ENCODE measurements at places on chromosomes 1 and 21.

- DNase-seq: peak; percentile 26
These were observed at the start of gene RNF220 for GRCh38 chr1:44405031-44405797. Gene RNF220, plus strand, starts transcription at chr1:44405255.

- DNase-seq: no peak
These were observed 63.8 kb downstream of the PLXNA2 start for GRCh38 chr1:208180421-208180820.

DNA sequence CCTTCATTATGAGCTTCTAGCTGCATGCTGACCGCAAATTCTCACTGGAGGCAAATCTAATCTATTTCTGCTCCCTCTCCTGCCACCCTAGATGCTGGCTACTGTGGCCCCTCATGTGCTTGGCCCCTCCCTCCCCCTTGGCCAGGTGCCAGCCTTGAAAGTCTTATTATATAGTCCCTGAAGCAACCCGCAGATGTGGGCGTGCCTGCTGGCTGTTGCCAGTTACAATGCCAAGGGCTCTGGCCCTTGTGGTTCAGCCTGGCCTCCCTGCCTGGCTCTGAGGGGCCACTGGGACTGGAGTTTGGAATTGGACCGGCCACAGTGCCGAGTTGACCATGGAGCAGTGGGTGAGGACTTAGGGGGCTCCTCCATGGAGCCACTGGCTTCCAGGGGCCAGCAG, 78.9 kb upstream of the ACTRT2 start:
- DNase-seq: no peak

DNA sequence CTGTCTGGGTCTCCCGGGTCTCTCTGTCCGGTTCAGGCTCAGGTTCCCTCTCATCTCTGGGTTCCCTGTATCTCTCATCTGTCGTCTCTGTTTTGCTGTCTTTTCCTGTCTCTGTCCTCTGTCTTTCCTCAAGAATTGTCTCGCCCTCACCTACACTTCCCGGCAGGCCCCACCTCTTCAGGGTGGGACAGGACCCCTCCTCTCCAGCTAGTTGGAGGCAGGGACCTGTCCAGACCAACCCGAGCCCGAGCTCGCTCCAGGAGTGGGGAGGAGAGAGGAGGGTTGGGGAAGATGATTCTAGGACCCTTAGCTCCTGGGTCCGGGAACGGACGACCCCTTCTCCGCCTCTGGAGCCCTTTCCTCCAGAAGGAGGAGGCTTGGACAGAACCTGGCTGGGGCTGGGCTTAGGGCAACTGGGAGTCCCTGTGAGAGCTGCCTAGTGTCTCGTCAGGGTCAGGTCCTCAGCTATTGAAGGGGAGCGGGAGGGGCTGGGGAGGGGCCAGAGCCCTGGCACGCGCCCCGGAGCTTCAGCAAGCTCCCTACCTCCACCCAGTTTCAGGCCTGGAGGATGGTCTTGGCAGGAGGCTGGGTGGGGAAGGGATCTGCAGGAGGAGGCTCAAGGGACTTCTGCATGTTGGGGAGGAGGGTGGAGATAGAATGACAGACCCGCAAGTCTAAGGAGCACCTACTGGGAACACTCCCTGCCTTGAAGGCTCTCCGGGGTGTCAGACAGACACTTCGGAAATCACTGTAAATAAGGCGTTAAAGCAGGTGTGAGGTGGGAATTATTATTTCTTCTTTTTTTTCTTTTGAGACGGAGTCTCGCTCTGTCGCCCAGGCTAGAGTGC, 26.3 kb upstream of the EPB41 start:
- no peak for DNase-seq

DNA sequence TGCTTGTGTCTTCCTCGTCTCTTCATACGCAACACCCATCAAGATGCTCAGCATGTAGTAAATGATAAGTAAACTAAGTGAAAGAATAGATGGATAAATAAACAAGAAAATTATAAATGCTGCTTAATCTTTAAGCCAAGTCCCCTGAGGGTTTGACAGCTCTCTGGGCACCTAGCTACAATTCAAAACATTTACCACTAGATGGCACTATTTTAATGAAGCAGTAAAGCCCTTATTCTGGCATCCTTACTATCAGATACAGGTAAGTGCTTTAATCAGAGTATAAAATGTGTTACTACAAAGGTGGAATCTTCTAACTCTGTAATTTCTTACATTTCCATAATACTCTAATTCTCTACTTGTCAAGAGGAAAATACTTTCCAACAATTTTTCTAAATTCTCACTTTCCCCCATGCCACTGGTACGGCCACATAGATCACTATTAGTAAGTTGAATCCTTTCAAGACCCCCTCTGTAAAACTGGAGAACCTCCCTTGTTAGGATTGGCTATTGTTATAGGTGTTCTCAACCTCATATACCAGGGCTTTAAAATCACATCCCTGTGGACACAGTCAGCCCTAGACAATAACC, 137.8 kb downstream of the BARHL2 start:
- DNase-seq: peak; percentile 27

- DNase-seq: no peak
These were observed 128.1 kb downstream of the IER5 start for GRCh38 chr1:181216591-181216994.

DNA sequence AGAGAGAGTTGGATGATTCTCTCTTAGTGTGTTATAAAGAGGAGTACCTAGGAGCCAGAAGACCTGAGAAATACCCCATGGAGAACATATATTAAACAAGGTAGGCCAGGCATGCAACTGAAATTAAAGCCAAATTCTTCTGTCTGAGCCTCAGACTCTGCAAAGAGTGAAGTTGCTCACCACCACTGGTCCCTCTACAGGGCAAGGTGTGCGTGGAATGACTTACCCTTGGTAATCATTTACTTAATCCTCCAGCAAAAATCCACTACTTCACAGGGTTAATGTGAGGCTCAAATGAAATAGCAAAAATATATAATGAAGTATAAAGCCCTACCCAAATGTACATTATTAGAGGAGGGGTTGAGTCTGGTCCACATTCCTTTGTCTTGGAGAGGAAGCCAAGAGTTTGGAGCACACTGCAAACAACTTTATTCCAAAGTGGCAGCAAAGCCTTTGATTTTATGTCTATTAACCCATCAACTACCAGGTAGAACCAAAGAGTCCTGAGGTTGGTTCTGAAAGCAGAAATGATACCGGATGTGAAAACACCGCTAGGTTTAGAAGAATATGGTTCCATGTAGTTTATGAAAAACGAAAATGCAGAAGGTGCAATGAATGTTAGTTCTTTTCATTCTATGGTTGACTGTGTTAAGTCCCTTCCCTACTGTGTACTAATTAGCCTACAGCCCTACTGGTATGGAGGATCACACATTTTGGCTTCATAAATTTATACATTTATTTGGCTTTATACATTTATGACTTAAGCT, 8.5 kb downstream of the SSR2 start:
- no peak for DNase-seq

- DNase-seq: no peak
These were observed 44.8 kb downstream of the GIPC2 start for GRCh38 chr1:78090472-78091133.

DNA sequence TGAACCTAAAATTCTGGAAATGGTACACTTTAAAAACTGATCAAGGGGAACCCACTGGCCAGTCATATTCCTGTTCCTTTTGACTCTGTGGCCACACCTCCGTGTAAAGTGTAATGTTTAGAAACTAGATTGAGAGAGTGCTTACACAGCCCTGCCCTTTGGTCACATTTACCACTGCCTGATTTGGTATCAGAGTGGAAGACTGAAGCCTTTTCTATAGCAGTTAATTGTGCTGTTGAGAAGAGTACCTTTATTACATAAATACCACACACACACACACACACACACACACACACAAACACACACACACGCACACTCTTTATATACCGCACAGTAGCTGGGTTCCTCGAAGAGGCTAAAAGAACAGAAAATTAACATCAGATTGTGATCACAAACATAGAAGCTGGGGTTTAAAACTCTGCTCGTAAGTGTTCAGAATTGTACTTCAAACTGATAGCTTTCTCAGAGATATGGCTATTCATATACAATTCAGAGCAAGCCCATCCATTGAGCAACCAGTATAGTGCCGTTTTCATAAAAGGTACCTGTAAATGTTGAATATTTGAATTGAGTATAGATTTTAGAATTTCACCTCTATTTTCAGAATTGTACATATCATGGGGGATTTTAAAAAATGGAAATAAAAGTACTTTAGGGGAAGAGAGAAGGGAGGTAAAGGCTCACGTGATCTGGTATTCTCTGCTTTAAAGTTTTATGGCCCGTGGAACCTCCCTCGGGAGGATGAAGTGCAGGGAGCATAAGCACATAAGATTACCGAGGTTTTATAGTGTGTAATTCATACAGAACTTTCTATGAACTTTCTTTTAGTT, 37.5 kb downstream of the CAMTA1 start:
- DNase-seq: no peak

DNA sequence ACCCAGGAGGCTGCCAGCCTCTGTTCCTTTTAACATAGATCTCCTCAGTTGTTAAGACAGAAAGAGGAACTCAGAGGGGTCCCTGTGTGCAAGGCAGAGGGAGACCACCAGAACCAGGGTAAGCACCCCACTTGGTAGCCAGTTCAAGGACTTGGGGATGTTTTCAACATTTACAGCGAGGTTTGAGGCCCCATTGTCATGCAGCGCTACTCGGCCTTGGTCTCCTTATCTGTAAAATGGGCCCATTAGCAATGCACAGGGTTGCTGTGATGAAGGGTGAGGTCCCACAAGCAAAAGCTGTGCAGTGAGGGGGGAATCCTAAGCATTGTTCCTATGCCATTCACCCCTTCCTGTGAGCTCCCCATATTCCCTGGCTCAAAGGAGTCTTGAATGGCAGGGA, 4.2 kb downstream of the SIM2 start:
- no peak for DNase-seq
